Activated CD4-positive, alpha-beta T cell treated with anti-CD3 and anti-CD28 coated beads, Interleukin-2, amount 10 ng/mL, durations not matched to agents 24 days and 14 days (primary cell): ENCODE measurements at places on chromosomes 3 and 15.

GRCh38 chr3:126654571-126655383 lies at the start of gene TXNRD3:
TXNRD3 (minus strand) TSS chr3:126655124.
- DNase-seq: peak; percentile 89

- no peak for DNase-seq
Observed at GRCh38 chr15:54119051-54119450, 140.8 kb downstream of the UNC13C start.

DNA sequence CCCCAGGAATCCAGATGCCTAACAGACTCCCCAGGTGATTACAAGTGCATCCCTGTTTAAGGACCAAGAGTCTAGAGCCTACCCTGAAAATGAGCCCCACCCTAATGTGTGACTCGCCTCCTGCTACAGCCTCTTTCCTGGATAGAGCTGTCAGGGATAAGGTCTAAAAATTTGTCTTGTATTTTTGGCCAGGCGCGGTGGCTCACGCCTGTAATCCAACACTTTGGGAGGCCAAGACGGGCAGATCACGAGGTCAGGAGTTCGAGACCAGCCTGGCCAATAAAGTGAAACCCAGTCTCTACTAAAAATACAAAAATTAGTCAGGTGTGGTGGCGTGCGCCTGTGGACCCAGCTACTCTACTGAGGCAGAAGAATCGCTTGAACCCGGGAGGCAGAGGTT lies 11.2 kb downstream of the TMC3 start:
- no peak for DNase-seq

DNA sequence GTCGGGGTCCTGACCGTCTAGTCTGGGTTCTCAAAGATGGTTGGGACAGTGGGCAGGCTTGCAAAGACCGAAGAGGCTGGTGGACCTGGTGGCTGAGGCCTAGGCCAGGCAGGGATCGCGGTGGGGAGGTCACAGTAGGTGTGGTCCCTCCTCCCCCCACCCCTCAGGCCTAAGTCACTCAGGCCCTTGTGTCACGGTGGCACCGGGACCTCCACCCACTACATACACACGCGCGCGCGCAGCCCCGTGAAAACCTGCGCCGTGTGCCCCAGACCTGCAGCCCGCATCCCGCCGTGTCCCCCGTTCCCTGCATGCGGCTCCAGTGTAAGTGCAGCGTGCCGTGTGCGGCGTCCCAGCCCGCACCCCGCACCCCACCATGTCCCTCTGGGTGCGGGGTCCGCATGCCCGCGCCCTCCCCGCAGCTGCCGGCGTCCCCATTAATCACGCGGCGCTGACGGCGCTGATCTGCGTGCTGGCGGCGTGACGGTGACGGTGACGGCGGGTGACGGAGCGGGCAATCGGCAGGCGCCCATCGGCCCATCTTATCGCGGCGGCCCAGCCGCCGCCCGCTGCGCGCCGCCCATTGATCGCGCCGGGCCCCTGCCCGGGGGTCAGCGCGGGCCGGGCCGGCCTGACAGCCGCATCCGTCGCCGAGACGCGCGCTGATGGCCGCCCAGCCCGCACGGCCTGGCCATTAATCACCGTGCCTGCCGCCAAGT lies 24.4 kb downstream of the SEC61A1 start:
- DNase-seq: no peak

DNA sequence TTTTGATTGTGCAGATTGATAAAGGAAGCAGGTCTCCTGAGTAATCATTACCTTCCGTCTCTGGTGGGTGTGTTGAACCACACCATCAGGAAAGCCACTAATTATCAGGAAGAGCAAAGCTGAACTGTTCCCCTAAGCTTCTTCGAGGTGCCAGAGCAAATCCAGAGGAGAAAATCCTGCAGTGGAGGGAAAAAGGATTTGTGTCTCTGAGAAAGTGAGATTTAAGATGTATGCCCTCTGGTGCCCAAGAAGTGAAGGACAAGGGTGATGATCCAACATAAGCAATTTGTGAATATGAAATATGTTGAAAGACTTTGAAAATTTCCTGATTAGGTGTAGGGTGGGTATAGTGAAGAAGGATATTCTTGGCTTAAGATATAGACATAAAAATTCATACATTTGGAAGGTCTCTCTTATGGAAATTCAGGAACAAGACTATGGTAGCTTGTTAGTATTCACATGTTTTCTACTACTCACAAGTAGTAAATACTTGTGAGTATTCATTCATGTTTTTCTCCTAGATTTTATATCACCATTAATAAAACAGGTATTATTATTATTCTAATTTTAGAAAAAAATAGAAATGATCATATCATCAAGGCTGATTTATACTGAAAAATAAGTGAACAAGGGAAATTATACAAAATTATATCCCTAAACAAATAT lies 34.8 kb downstream of the COMMD2 start:
- peak; percentile 77 for DNase-seq

DNA sequence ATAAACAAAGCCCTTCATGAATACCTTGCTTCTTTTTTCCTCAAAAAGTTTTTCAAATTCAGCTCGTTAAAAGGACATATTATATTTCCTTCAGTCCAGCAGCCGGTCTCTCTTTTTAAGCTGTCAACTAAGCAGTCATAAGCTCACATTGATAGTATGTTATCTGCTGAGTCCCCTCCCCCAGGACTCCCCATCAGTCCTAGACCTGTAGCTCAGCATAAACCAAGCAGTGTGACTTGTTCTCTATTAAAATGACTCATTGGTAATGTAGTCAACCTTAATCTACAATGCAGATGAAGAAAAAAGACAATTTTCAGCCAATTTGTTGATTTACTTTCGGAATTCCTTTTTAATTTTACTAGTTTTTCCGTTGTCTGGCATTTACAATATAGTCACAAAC lies 483.8 kb downstream of the MECOM start:
- DNase-seq: no peak

DNA sequence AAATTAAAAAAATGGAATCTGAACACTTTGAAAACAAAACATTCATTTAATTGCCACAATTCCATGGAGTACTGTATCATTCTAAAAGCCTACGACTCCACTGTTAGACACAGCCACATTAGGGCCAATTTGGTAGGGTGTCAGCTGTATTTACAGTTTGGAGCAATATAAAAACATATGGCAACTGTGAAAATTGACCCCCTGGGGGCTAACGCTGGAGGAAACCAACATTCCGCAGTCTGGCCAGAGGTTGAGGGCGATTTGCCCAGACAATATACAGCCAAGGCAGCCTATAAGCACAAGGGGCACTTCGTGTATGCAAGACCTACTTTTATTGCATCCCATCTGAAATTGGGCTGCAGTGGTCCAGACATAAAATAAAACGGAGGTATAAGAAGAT lies 476.5 kb upstream of the WNT5A start:
- DNase-seq: no peak

DNA sequence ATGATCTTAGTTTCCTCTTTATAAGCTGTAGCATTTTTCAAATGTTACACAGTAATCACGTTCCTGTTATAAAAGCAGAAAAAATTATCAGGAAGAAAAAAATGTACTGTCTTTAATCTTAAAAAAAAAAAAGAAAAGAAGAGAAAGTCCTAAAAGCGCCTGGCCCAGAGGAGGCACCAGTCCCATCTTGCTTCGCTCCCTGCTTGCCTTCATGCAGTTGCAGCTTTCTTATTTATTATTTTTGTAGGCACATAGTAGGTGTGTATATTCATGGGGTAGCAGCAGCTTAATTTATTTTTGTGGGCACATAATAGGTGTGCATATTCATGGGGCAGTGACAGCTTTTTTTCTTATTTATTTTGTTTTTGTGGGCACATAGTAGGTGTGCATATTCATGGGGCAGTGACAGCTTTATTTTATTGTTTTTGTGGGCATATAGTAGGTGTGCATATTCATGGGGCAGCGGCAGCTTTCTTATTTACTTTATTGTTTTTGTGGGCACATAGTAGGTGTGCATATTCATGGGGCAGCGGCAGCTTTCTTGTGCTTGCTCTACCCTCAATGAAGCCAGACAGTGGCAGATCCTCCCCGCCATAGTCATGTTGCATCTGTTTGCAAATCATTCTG lies 5.5 kb upstream of the EHD4 start:
- no peak for DNase-seq

DNA sequence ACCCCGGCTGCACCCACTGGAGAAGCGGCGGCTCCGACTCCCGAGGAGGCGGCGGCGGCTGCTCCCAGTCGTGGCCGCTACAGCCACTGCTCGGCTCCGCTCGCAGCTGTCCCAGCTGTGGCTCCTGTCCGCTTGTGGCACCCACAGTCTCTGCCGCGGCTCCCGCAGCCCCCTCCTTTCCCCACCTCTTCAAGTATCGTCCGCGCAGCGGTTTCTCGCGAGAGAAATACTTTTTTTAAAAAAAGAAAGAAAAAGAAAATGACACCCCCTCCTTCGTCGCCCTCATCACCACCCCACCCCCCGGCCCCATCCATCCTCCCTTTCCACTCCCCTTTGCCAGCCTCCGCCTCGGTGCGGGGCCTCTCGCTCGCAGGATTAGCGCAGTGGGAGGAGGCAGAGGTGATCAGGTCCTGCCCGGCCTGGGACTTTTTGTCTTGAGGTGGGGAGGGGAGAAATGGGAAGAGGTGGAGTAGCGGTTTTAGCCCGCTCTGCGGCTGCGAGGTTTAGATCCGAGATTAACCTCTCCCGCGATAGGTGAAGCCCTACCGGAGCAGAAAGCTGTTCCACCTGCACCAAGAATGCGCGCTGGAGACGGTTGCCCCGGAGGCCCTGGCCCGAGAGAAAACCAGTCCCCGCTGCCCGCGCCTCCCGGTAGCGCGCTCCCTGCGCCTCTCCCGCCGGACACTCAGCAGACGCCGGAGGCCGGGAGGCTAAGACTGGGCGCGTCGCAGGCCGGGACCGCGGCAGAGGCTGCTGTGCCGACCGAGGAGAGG lies at the start of gene FBN1:
FBN1 (minus strand) TSS at position 152 of the 773 bp plus-strand sequence. CDS start 940 bp downstream, outside the sequence.
- peak; percentile 75 for DNase-seq

- peak; percentile 79 for DNase-seq
Observed at GRCh38 chr3:44685128-44685800, 27.2 kb upstream of the ZNF502 start.

DNA sequence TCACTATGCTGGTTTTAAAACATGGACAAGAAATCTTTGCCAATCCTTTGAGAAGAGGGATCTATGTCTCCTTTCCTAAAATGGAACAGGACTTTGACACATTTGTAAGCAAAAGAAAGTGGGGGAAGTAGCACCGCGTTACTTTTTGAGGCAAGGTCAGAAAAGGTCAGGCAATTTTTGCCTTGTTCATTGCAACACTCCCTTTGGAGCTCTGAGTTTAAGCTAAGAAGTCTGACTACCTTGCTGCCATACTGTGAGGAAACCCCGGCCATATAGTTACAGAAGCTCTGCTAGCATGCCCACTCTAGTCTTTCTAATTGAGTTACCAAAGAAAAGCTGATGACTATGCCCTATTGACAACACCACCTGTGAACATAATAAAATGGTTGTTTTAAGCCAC lies 1.4 kb downstream of the FAM227B start:
- DNase-seq: no peak

GRCh38 chr15:27167738-27168137 lies 196.8 kb downstream of the GABRG3 start:
- no peak for DNase-seq

- DNase-seq: peak; percentile 75
Observed at GRCh38 chr15:85707519-85708338, 87.0 kb downstream of the KLHL25 start.

DNA sequence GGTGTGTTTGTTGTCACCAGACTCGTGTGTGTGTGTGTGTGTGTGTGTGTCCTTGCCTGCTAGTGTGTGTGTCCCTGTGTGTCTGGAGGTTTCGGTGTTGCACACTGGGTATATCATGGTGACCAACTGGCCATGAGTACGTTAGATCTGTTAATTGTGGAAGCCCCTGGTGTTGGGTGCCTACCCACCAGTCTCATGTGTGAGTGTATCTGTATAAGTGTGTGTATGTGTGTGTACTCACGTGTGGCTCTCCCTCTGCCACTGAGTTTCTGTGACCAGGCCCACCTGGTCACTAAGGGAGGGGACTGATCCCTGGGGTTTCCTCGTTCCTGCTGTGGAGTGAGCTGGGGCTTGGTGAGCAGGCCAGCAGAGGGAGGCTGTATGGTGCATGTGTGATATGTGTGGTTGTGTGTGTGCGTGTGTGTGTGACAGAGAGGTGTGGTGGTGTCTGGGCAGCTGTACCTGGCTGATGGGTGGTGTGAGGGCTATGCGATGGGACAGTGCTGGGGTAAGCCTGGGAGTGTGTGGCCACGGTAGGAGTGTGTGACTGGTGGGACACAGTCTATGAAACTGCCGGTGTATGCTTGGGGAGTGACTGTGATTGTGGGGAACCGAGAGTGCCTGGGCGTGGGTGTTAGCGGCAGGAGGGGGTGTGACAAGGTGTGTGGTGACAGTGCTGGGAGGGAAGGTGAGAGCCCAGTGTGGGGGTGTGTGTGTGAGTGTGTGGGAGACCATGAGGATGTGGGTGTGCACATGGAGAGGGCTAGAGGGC lies 1.8 kb downstream of the PRKCD start:
- peak; percentile 77 for DNase-seq

- no peak for DNase-seq
Observed at GRCh38 chr3:37910671-37911400, 49.2 kb downstream of the CTDSPL start.

GRCh38 chr15:52764731-52765130 lies 25.4 kb downstream of the ONECUT1 start:
- DNase-seq: no peak

DNA sequence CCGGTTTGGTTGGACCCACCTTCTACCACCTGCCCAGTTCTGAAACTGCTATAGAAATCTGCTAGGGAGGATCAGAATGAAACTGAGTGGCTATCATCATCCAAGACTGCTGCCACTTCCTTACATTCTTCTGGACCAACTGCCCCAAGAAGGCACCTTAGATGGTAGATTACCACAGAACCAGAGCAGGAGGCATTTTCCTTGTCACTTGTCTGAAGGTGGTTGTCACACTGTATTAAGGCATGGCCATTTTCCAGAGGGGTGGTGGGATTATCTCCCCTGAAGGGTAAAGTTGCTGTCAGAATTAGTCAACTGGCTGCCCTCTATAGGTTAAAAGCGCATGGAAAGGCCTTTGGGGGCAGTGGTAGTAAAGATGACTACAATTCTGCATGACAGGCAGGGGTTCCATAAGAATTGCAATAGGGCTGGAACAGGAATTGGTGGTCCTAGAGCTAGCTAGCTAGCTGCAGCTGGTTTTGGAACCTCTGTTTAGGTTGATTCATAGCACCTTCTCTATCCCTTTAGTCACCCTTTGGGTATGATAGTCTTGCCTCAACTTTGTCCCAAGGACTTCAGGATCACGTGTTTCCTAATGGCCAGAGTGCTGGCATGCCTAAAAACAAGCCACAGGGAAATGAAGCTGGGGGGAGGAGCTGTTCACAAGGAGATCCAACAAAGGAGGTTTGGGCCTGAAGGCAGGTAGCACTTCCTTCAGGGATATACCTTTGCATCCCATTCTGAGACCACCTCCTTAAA lies 4.8 kb upstream of the CSPG5 start:
- no peak for DNase-seq
